ENCODE measurements at places on chromosomes 2 and 18. TPM values are rescaled to one million over a fixed set of nuclear protein-coding genes. Genes with fewer than 3 reads are reported as not detected.
A peak's percentile ranks its signal among the peaks of the same experiment; 100 is the strongest.

CYP1B1 gene
- total RNA-seq = 20.8 TPM

TEKT4 gene
- 0.26 TPM for total RNA-seq

- DNase-seq = no peak
Observed at GRCh38 chr18:21184396-21184996, 57.5 kb upstream of the GREB1L start.

GRCh38 chr2:226423498-226423960 is 376.1 kb downstream of the IRS1 start:
- DNase-seq = peak; percentile 82

DNA sequence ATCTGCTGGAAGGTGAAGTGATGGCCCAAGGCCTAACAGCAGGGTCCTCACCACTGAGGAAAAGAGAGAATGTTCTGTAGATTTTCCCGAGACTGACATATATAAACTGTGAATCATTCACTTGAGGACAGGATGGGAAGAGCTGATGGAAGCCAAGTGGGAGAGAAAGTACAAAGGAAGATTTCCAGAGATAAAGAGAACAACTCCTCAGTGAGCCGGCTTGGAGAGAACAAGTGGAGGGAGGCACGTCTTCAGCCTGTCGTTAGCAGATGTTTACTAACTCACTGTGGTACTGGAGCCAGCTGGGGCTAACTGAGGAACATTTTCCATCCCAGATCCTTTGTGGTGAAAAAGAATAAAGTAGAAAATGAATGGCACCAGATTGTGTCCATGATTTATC is 552.9 kb upstream of the TNP1 start:
- no peak for DNase-seq

DNA sequence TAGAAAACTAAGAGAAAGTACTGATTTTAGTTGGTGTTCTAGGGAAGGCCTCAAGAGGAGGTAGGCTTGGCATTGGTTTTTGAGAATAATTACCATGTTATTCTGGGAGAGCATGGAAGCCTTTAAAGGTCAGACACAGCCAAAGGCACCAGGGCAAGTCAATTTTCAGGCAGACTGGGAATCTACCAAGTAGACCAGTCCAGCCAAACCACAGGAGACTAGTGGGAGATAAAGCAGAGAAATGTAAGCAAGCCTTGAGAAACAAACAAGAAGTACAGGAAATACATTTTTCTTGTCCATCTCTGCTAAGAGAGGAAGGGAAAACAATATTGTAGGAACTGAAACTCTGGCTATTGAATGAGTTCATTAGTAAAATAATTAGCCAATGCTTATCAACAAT is 5.5 kb upstream of the CCDC68 start:
- no peak for DNase-seq

DNA sequence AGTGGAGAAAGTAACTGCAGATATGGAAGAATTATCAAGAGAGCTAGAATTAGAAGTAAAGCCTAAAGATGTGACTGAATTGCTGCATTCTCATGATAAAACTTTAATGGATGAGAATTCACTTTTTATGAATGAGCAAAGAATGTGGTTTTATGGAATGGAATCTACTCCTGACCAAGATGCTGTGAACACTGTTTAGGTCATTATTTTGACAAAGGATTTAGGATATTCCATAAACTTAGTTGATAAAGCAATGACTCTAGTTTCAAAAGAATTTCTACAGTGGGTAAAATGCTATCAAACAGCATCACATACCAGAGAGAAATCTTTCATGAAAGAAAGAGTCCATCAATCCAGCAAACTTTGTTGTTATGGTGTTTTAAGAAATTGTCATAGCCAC is 1317.7 kb upstream of the ACVR2A start:
- DNase-seq = no peak

- no peak for DNase-seq
Observed at GRCh38 chr2:239690651-239691631, 290.1 kb upstream of the HDAC4 start.
